Activated CD8-positive, alpha-beta memory T cell treated with anti-CD3 and anti-CD28 coated beads, Interleukin-2, amount 10 ng/mL, durations not matched to agents 7 days and 5 days (primary cell): ENCODE measurements at places on chromosomes 2 and 18. TPM values are rescaled to one million over a fixed set of nuclear protein-coding genes. Genes with fewer than 3 reads are reported as not detected.

GRCh38 chr2:165843351-165843750 is 49.3 kb upstream of the GALNT3 start:
- H3K27me3 ChIP-seq: no peaks in the 10 kb centered on the region
- H3K36me3 ChIP-seq: no peaks in the 10 kb centered on the region
- H3K27ac ChIP-seq: no peak overlapping the region
- no peak overlapping the region for H3K4me3 ChIP-seq
- no peak for DNase-seq

Gene KLHL30
- total RNA-seq: not detected

DNA sequence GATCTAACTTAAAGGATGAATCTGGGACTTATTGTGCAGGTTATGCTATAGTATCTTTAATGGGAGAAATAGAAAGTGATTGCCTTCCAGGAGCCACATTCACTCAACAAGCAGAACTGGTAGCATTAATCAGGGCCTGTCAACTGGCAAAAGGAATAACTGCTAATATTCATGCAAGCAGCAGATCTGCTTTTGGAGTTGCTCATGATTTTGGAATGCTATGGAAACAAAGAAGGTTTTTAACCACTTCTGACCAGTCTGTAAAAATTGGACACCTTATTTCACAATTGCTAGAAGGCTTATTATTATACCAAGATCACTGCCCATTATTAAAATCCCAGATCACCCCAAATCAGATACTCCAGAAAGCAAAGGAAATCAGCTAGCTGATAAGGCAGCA is 200.4 kb downstream of the MREG start:
- DNase-seq: no peak
- H3K27ac ChIP-seq: no peak overlapping the region
- H3K36me3 ChIP-seq: no peaks in the 10 kb centered on the region
- H3K4me3 ChIP-seq: no peak overlapping the region

DNA sequence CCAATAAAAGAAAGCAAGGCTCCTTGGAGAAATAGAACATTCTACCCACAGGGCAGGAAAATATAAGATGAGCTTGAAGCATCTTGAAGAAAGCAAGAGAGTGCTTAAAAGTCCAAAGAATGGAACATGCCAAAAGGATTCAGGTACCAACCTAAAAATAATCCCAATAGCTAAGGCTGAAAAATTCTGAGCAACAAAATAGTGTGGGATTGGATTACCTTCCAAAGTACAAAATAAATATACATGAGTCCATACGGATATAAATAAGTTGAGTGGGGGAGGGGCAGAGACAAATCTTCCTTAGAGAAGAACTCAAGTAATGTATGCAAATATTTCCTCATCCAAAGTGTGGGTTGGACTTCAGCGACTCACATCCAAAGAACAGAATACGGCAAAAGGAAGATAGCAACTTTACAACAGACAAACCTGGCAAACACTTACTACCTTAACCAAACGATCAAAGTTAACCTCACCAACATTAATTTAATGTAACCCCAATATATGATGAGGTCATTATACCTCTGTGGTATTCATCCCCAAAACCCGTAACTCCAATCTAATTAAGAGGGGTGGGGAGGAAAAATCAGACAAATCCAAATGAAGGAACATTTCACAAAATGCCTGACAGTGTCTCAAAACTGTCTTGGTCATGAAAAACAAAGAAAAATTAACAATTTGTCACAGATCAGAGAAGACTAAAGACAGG is 26.9 kb downstream of the MEMO1 start:
- peaks cover 16% of the 10 kb centered on the region for H3K36me3 ChIP-seq
- H3K4me3 ChIP-seq: no peak overlapping the region
- no peaks in the 10 kb centered on the region for H3K27me3 ChIP-seq
- DNase-seq: no peak
- H3K27ac ChIP-seq: no peak overlapping the region
- H3K4me1 ChIP-seq: peaks cover 20% of the 10 kb centered on the region

DNA sequence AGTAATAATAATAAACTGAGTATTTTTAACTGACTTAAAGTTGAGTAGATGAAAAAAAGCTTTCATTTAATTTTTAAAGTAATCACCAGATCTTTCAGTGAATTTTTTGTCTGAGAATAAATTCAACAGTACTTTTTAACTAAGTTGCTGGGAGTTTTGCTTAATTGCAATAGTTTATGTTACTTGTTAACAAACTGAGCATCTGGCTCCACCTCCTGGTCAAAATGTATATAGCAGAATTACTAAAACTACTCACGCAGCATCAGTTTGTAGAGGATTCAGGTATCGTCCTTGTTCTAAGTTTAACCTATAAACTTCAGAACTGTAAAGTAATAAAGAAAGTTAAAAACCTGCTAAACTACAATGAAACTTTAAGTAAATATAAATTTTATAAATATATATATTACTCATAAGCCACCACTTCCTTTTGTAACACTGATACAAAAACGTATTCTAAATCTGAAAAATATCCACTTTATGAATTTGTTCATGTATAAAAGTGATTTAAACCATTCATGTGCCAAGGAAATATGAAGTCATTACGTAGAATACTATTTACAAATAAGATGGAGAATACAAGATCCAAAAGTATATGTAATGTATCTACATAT is 21.3 kb downstream of the NOL10 start:
- H3K27me3 ChIP-seq: no peaks in the 10 kb centered on the region
- H3K36me3 ChIP-seq: peaks cover 32% of the 10 kb centered on the region
- DNase-seq: no peak
- H3K4me1 ChIP-seq: peaks cover 10% of the 10 kb centered on the region
- H3K27ac ChIP-seq: no peak overlapping the region
- H3K4me3 ChIP-seq: no peak overlapping the region

DNA sequence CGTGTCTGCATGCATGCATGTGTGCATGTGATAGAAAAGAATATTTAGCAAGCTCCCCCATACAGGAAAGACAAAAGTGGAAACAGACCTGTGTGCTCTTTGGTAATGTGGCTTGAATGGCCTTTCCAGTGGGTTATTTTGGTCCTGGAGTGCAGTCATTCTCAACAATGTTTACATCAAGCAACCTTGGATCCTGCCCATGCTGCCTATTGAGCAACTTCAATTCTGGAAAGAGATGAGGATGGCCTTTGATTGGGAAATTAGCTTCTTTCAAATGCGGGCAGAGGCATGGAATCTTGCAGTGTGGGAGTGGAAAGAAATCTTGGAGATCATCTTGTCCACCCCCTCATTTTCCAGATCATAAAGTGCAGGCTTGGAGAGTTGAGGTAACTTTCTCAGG is 87.2 kb upstream of the SMAD2 start:
- peaks cover 1% of the 10 kb centered on the region for H3K36me3 ChIP-seq
- DNase-seq: no peak
- peaks cover 58% of the 10 kb centered on the region for H3K27me3 ChIP-seq
- peaks cover 17% of the 10 kb centered on the region for H3K4me1 ChIP-seq
- no peak overlapping the region for H3K4me3 ChIP-seq
- no peak overlapping the region for H3K27ac ChIP-seq
